Activated CD4-positive, alpha-beta T cell treated with anti-CD3 and anti-CD28 coated beads, Interleukin-2, Interleukin-6, amounts not matched to agents 100 ng/mL and 50 ng/mL, durations not matched to agents 16 hours and 8 hours (primary cell): ENCODE measurements at places on chromosomes 16 and 17.
A peak's percentile ranks its signal among the peaks of the same experiment; 100 is the strongest.

- no peak for DNase-seq
Measured at GRCh38 chr17:73466704-73467433, 155.1 kb upstream of the CDC42EP4 start.

DNA sequence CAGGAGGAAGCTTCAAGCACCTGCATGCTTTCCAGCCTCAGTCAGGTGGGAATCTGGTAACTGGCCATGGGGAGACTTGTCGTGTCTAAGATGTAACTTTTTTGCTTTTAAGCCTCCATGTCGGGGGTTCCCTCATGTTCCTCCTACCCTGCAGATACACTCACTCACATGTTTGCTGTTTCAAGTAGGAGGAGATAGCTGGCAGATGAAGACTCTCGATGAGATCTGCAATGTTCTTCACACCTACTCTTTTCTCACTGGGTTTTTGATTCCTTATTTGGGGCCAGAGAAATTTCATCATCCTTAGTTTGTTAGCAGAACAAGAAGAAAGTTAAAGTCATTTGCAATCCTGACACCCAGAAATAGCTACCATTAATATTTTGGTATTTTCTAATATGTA is 24.7 kb downstream of the UTP4 start:
- DNase-seq = no peak

GRCh38 chr16:15620611-15621195 is 22.3 kb downstream of the MARF1 start:
- no peak for DNase-seq

DNA sequence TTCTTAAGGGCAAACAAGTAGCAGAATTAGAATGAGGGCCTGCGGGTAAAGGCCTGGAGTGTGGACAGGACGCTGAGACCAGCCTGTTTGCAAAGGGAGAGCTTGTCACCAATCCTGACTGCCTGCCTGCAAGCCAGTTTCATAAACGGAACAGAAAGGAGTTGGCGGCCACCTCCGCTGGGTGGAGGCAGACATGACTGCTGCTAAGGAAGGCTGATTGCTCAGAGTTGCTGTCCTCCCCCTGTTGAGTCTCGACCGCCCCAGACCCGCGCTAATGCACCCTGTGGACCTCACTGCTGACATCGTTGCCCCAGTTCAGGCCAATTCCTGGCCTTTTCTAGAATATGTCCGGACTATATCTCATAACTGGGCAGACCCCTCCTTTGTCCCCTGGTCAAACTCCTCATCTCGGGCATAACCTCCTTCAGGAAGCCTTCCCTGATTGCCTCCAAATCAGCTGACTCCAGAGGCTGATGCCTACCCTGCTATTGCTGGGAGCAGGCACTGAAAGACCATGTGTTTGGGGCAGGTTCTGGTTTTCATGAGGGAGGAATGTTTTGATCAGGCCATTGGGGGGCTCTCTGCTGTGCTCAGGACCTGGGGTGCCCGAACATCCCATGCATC is 153.0 kb upstream of the CIBAR2 start:
- DNase-seq = no peak

DNA sequence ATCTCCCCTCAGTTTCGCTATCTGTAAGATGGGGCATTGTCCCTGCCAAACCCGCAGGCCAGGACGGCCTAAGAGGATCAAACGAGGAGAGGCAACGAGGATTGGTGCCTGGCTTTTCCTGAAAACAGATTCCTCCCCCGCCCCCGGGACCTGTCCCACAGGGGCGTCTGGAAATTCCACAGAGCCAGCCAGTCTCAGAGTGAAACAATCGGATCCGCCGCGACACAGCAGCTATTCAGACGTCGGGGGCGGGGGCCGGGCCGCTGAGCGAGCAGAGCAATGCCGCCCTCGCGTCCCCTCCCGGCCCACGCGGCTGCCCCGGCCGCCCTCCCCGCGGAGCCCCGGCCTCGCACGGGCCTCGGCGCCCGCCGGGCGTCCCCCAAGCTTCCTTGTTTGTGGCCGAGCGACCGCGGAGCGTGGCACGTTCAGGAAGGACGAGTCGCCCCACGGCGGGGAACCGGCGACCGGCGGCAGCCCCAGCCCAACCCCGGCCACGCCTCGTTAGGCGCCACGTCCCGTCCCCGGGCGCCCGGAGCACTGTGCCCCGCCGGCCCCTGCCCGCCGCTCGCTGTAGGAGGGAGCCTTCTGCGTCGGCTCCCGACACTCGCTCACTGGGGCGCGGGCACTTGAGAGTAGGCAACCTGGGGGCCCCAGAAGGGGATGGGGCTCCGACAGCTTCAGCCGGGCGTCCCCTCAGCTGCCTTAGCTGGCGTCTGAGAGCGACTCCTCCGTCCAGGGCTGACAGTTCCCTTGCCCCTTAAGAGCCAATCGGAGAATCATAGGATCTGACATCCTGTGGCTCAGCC is 29.6 kb upstream of the PHOSPHO1 start:
- DNase-seq = peak; percentile 63

- no peak for DNase-seq
Measured at GRCh38 chr17:79062691-79063090, 11.9 kb upstream of the ENGASE start.
